Activated naive CD8-positive, alpha-beta T cell treated with anti-CD3 and anti-CD28 coated beads, Interleukin-2, amount 10 ng/mL, durations not matched to agents 7 days and 5 days (primary cell): ENCODE measurements at places on chromosomes 16 and 17. TPM values are rescaled to one million over a fixed set of nuclear protein-coding genes. Genes with fewer than 3 reads are reported as not detected.
A peak's percentile ranks its signal among the peaks of the same experiment; 100 is the strongest.

DNA sequence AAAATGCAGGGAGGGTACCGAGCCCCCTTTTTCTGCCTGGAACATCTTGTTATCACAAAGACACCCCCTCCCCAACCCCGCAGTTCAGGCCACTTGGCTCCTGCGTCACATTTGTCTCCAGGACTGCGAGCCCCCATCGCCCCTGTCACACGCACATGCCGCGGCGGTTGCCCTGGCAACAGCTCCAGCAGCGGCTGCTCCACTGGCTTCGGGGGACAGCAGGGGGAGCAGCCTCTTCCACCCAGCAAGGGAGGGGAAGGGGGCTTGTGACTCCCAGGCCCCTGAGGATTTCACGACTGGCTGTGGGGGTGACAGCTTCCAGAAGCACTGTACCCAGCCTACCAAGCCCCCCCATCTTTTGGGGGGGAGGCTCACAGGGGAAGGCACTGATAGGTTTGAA, 2.6 kb downstream of the BAIAP3 start:
- H3K4me1 ChIP-seq, result peaks cover 3% of the 10 kb centered on the region
- no peak for DNase-seq
- H3K27ac ChIP-seq, result no peak overlapping the region
- H3K27me3 ChIP-seq, result peaks cover 32% of the 10 kb centered on the region

Gene TMEM106A
- total RNA-seq, result 20.3 TPM

DNA sequence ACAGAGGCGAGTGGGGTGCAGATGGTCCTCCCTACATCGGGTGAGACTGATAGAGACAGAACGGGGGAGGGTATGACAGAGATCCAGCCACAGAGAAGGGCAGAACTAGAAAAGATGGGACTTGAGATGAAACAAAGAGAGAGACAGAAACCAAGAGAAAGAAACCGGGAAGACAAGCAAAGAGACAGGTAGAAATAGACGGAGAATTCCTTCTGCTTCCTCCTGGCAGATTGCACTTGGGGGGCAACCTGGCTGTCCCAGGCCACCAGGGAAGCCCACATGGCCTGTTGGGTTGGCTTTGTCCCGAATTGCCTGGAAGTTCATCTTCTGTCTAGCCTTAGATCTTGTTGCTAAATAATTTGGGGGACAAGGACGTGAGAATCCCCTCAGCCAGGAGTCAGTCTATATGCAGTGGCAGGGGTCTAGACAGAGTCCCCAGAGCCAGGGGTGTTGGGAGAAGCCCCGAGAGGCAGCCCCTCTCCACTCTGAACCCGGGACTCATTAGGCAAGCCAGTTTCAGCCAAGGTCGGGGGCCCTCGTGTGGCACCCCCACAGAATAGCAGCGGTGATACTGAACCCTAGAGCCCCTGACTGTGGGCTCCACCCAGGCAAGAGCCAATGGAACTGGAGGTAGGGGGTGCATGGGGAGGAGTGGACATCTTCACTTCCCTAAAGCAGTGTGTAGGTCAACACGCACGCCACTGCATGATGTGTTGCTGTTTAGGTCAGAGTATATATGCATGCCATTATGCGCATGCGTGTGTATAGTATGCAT, 627 bp upstream of the TSPOAP1 start:
- peaks cover 49% of the 10 kb centered on the region for H3K4me1 ChIP-seq
- peak overlapping the region; percentile 93 for H3K4me3 ChIP-seq
- DNase-seq, result peak; percentile 80
- peaks cover 57% of the 10 kb centered on the region for H3K36me3 ChIP-seq

Gene ZNF205
- total RNA-seq, result not detected

DNA sequence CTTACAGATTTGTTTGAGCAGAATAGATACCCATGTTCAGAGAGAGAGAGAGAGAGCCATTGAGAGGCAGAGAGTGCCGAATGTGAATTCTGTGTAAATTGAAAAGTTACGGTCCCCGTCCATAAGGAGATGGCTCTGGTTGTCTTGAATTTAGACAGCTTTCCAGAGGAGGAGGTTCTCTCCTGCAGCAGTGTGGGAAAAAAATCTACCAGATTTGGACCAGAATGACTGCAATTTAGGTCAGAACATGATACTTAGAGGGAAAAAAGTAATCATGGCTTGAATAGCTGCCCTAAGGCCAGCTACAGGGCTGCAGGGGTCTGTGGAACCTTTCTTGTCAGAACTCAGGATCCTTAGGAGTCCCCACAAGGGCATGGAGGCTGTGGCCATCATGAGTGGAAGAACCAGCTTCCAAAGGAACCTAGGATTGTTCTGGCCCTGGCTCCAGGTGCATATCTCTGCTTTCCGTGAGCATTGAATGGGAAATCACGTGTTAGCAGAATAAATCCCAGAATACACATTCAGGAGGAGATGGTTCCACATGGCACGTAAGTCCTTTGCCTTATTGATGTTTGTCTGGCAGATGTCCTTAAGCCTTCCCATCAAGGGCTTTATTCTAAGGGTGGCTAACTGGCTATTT, 13.0 kb downstream of the PITPNC1 start:
- peaks cover 55% of the 10 kb centered on the region for H3K4me1 ChIP-seq

- H3K4me1 ChIP-seq, result peaks cover 5% of the 10 kb centered on the region
- H3K36me3 ChIP-seq, result no peaks in the 10 kb centered on the region
- no peak for DNase-seq
- no peak overlapping the region for H3K4me3 ChIP-seq
- no peaks in the 10 kb centered on the region for H3K27me3 ChIP-seq
These were observed 8.2 kb downstream of the MYLK3 start for GRCh38 chr16:46739934-46740333.

- no peak overlapping the region for H3K27ac ChIP-seq
- no peak for DNase-seq
- no peaks in the 10 kb centered on the region for H3K27me3 ChIP-seq
These were observed 77.1 kb upstream of the GSE1 start for GRCh38 chr16:85536073-85536410.

GRCh38 chr16:27720731-27721530, 171.0 kb downstream of the KATNIP start:
- no peak overlapping the region for H3K27ac ChIP-seq
- no peaks in the 10 kb centered on the region for H3K36me3 ChIP-seq
- DNase-seq, result no peak

Gene HIGD1B
- total RNA-seq, result not detected

Gene IL17C
- total RNA-seq, result 0.68 TPM
